ENCODE measurements at places on chromosomes 11 and 22. TPM values are rescaled to one million over a fixed set of nuclear protein-coding genes. Genes with fewer than 3 reads are reported as not detected.

Gene RAG2
- not detected for total RNA-seq

Gene PDGFD
- total RNA-seq, result 1.3 TPM

- no peak overlapping the region for H3K27ac ChIP-seq
- DNase-seq, result no peak
- H3K27me3 ChIP-seq, result peaks cover 52% of the 10 kb centered on the region
- no peak overlapping the region for H3K4me3 ChIP-seq
- no peaks in the 10 kb centered on the region for H3K36me3 ChIP-seq
- H3K4me1 ChIP-seq, result no peaks in the 10 kb centered on the region
Observed at GRCh38 chr22:19619144-19620009, 94.9 kb upstream of the SEPTIN5 start.

Gene DGCR2
- total RNA-seq, result 43.6 TPM

DNA sequence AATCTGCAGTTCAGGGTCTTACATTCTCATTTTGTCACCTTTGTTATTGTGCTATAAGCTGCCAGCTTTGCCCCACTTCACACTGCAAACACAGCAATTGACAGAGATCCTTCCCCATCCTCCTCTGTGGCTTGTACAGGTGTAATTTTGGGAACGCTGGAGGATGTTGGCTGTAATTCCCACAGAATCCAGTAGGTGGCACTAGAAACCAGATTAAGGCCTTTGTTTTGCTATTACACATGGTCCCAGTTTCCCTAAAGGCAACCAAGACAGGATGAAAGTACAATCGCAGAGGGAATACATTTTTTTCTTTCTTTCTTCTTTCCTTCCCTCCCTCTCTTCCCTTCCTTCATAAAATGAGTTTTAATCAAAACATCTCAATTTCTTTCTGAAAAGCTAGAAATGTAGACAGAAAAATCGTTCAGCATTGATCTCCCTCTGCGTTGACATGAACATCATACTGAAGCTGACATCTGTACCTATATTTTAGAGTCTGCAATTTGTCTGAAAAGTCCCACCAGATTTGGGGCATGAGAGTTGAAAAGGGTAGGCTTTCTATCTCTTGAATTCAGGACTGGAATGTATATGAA, 21.3 kb upstream of the NELL1 start:
- no peaks in the 10 kb centered on the region for H3K36me3 ChIP-seq
- no peak overlapping the region for H3K27ac ChIP-seq
- DNase-seq, result peak; percentile 52
- no peaks in the 10 kb centered on the region for H3K4me1 ChIP-seq
- H3K4me3 ChIP-seq, result no peak overlapping the region

Gene ELFN2
- total RNA-seq, result 0.89 TPM

DNA sequence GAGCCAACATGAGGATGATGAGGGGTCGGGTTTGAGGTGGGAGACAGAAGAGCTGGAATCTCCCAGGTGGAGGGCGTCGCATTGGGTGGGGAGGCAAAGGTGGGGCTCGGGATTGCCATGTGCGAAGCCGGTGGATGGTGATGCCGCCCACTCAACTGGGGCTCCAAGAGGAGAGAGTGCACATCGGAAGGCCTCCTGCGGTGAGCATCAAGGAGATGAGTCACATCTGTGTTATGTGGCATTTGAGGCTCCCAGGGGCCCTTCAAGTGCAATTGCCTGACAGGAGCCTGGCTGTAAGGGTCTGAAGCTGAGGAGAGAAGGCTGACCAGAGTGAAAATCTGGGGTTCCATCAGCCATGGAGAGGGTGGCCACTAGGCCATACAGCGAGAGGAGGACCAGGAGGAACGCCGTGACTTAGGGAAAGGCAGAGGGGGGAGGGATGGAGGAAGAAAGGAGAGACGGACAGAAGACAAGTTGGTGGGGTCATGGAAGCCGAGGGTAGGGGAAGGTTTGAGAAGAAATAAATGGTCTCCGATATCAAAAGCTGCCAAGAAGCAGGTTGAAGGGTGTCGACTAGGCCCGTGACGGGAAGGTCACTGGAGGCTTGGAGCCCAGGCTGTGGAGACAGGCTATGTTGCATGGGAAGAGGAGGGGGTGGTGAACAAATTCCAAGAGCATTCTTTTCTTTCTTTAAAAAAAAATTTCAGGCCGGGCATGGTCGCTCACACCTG, 21.3 kb downstream of the RASD2 start:
- peaks cover 36% of the 10 kb centered on the region for H3K4me1 ChIP-seq
- H3K27me3 ChIP-seq, result no peaks in the 10 kb centered on the region
- DNase-seq, result peak; percentile 87
- H3K4me3 ChIP-seq, result no peak overlapping the region
- no peak overlapping the region for H3K27ac ChIP-seq

GRCh38 chr11:78414321-78415051, 3.1 kb downstream of the GAB2 start:
- peak; percentile 66 for DNase-seq
- H3K4me3 ChIP-seq, result no peak overlapping the region
- peaks cover 12% of the 10 kb centered on the region for H3K4me1 ChIP-seq
- H3K36me3 ChIP-seq, result no peaks in the 10 kb centered on the region

DNA sequence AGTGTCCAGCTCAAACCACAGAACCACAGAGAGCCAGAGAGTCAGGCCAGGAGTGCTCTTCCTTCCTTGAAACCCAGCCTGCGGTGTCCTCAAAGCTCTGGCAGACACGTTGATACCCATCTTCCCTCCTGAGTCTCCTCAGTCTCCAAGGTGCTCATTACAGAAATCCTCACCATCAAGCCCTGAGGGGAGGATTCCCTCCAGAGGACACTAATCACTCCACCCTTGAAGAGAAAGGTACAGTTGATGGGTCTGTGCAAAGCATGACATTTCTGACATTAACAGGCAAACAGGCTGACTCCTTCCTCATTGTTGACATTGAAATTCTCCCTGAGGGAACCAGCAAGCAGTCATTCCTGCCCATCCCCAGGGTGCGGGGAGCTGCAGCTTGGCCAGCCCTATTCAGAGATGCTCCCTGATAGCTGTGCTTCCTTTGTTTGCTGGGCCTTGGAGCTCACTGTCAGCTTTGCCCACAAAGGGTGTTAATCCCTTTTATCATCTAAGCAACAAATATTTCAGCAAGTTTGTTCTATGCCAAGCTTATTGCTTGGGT, 101.7 kb upstream of the CSNK2A3 start:
- H3K36me3 ChIP-seq, result no peaks in the 10 kb centered on the region
- H3K27ac ChIP-seq, result no peak overlapping the region
- no peaks in the 10 kb centered on the region for H3K27me3 ChIP-seq

Gene OR52H1
- not detected for total RNA-seq

DNA sequence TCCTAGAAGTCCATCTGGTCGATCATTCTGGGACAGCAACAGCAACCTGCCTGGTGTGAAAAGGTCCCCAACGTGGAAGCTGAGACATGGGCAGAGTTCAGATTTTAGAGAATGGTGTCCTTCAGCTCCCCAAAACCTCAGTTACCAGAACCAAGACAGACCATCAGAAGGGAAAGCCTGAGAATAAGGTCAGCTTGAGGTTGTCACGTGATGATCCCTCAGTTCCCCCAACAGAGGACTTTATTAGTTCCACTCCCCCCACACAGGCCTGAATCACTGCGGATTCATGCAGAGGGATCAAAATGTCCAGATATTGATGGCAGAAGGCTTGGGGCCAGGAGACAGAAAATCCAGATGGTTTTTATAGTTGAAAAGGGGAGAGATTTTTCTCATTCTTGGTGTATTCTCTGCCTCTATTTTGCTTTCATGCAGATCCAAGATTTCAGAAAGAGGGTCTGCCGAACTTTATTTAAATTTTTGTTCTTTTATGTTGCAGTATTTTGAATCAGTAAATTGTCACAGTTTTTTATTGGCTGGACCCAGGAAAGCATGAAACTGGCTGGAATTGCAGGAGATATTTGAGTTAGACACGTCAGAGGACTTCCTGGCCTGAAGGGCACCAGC, 139.0 kb upstream of the NTM start:
- no peak overlapping the region for H3K27ac ChIP-seq
- no peak for DNase-seq
- no peaks in the 10 kb centered on the region for H3K4me1 ChIP-seq
- H3K27me3 ChIP-seq, result peaks cover 80% of the 10 kb centered on the region

- DNase-seq, result peak; percentile 52
- H3K27ac ChIP-seq, result no peak overlapping the region
- no peaks in the 10 kb centered on the region for H3K27me3 ChIP-seq
- peaks cover 23% of the 10 kb centered on the region for H3K4me1 ChIP-seq
Observed at GRCh38 chr11:63866211-63866610, 27.3 kb downstream of the MARK2 start.

Gene AQP11
- 2.9 TPM for total RNA-seq

DNA sequence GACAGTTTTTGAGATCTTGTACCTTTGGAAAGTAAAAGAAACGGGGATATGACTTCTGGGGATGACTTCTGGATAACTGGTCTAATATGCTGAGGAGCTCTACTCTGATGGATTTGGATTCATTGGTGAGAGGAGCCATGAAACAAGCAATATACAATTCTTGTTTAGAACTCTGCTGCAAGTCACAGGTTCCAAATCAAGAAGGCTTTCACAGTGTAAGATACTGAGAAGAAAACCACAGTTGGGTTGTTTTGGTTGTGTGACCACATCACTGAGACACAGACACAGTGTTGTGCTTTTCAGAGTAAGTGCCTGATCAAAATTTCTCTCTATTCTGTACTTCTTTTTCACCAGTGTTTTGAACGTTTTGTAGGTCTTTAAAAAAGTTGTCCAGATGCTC, 13.1 kb upstream of the UCP2 start:
- no peak overlapping the region for H3K27ac ChIP-seq
- no peaks in the 10 kb centered on the region for H3K27me3 ChIP-seq
- DNase-seq, result no peak
- no peaks in the 10 kb centered on the region for H3K36me3 ChIP-seq
- no peak overlapping the region for H3K4me3 ChIP-seq

- H3K4me1 ChIP-seq, result peaks cover 35% of the 10 kb centered on the region
- peak; percentile 93 for DNase-seq
- peak overlapping the region; percentile 34 for H3K4me3 ChIP-seq
- no peaks in the 10 kb centered on the region for H3K36me3 ChIP-seq
- H3K27me3 ChIP-seq, result no peaks in the 10 kb centered on the region
Observed at GRCh38 chr11:105244160-105244825, 104.7 kb upstream of the CARD18 start.

Measured in GM23248 (cell line).